ENCODE measurements at places on chromosomes 5 and 9.

DNA sequence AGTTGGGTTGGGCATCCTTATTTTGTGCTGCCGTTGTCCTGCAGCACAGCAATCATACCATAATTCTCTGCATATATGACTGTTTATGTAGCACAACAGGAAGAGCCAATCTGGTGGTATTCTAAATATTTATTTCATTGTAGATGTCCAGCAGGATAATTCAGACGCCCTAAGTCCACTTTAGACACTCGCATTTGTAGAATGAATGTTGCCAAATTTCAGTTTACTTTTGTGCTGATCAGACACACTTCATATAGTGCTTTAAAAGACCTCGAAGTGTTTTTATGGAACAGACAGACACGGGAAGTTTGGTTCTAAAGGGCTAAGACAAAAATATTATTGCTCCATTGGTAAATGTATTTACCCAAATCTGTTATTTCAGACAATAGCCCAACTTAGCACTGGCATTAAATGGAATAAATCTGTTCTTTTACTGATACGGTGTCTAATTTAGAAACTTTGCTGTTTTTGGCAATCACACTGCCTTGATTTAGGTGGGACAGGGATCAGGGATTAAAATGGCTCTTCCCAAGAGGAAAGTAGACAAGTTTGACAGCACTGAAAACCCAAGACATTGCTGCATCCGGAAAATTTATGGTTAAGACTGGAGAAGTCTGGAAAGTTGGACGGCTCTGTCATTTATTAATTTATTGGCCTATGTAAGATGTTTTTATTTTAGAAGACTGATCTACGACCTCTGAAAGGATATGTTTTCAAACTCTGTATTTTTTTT, 35.3 kb downstream of the PRDM6 start:
- DNase-seq, result no peak

DNA sequence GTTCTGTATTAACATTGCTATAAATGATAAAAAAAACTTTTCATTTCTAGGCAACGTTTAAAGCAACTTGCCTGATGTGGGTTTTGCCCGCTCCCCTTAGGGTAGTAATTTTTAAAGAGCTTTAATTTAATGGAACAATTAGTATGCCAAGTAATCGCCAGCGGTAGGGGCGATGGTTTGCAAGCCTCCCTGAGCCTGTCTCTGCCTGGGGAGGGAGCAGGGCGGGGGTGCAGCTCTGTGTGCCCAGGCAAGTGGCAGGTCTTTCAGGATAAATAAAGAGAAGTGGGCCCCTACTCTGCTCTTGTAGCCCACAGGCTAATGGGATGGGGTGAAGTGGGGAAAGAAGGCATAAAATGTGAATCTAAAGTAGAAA, 13.8 kb upstream of the TGFBI start:
- no peak for DNase-seq

GRCh38 chr5:58411372-58411771, 48.5 kb downstream of the PLK2 start:
- DNase-seq, result no peak

- no peak for DNase-seq
Observed at GRCh38 chr9:129497005-129497812, 123.7 kb downstream of the C9orf50 start.

- peak; percentile 21 for DNase-seq
Observed at GRCh38 chr5:67156976-67157583, 39.5 kb downstream of the CD180 start.

- no peak for DNase-seq
Observed at GRCh38 chr5:73039082-73039481, 81.3 kb upstream of the TMEM171 start.

DNA sequence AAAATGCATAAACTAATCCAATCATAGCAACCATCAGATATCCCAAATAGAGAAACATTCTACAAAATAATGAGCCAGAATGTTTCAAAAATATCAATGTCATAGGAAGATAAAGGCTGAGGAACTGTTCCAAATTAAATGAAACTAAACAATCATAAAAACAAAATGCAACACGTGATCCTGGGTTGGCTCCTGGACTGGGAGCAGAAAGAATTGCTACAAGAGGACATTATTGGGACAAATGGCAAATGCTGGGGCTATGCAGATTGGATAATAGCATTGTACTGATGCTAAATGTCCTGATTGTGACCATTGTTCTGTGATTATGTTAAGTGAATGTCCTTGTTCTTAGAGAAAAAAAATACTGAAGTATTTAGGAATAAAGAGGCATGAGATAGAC, 54.2 kb upstream of the AKNA start:
- DNase-seq, result no peak

DNA sequence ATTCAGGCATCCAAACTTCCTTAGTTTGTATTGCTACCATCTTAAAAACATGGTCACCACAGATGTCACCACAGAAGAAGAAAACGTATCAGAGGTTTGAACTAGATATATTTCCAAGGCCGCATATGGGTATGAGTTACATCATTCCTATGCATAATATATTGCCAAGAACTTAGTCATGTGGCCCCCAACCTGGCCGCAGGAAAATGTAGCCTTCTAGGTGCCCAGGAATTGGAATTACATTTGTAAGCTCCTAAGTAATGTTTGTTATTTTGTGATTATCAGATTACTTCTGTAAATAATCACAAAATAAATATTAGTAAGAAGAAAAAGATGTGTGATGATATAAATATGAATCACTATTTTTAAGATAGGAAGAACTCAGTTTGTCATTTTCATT, 351.4 kb downstream of the ISL1 start:
- no peak for DNase-seq

DNA sequence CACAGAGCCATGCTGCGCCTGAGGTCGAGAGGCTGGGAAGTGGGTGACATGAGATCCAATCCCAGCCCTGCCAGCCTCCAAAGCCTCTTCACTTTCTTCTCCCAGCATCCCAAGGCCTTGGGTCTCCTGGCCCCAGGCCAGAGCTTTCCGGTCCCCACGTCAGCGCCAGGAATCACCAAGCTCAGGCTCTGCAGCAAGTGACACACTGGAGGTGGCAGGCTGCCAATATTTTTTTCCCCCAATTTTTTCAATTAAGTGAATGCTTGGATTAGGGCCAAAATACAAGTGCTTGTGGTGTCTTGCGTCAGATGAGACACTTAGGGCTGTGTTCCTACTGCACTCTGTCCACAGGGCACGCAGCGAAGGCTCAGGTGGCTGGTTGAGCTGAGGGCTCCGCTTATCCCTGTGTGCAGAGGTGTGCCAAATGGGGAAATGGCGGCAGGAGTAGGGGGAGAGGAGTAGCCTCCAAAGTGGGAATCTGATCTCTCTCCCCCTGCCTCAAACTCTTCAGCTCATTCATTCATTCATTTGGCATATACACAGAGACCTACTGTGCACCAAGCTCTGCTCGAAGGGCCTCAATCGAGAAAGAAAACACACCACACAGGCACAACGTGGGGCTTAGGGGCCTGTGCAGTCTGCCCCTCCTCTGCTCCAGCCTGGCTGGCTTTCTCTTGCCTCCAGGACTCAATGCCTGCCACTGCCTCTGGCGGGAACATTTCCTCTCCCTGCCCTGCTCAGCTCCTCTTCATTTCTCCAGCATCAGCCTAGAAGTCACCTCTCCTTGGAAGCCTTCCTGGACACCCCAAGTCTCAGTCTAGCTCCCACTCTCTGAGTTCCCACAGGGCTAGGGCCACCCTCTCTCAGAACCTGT, 16.6 kb downstream of the SH3PXD2B start:
- no peak for DNase-seq

- DNase-seq, result no peak
Observed at GRCh38 chr9:87579781-87580541, 82.3 kb downstream of the DAPK1 start.

- DNase-seq, result no peak
Observed at GRCh38 chr5:170218726-170219125, 14.1 kb upstream of the C5orf58 start.

DNA sequence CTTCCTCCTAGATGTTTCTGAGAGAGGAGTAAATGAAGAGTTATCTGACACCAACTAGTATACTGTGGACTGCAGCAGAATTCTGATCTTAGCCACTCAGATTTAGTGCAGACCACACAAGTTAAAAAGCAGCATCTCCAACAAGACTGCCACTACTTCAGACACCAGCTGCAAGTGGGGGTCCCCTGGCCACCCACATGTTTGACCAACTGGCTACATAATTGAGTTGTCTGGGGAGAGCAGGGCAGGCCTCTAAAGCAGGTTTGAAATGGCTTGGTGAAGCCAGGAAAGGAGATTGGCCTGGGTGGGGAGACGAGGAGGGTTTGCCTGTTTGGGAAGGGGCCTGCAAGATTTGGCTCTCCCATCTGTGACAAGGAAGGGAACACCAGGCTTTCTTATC, 40.5 kb upstream of the FAM81B start:
- no peak for DNase-seq

DNA sequence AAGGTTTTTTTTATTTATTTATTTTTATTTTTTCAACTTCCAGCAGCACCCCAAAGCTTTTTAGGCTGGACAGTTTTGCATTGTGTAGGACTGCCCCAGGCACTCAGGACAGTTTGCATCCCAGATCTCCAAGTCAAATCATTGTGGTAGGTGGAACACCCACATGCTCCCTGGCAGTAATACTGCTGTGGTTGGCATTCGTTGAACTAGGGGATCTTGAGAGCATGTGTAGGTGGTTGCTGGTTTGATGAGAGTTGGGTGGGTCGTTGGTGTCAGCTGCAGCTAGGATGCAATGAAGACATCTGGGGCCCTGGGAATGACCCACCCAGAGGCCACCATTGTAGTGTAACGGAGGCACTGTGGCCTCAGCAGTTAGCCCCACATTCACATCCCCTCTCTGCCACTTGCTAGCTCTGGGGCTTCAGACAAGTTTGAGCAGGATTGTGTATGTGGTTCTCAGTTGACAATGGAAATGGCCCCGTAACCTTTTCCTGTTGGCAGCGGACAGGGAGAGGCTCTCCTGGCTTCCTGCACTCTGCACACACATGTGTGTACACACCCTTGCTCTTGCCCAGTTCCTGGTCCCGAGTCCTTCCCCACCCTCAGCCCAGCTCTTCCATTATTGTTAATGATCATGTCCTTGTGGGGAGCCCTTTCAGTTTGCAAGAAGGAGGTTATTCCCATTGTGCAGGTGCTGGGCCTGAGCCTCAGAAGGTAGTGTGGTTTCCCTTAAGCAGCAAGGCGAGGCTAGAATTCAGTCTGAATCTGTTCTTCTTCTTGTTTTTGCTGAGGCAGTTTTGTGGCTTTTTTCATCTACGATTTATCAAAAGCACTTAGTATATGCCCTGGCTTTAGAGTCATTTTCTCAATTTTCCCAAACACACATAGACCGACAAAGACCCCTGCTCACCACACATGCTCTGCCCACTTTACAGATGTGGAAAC, 46.5 kb downstream of the PPARGC1B start:
- no peak for DNase-seq

DNA sequence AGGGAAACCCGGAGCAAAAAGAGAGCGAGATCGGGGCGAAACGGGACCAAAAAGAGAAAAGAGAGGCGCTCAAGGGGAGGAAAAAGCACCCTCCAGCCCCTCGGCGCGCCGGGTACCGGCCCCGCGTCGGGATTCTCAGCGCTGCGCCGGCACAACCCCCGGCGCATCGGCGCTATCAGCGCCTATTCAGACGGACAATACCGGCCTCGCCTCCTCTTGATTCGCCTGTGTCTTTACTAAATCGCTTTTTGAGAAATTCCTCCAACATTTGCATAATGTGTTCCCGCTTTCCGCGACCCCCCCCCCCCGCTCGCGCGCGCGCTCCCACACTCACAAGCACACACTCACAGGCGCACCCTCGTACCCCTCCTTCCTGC, 578 bp downstream of the LHX6 start:
- DNase-seq, result no peak

DNA sequence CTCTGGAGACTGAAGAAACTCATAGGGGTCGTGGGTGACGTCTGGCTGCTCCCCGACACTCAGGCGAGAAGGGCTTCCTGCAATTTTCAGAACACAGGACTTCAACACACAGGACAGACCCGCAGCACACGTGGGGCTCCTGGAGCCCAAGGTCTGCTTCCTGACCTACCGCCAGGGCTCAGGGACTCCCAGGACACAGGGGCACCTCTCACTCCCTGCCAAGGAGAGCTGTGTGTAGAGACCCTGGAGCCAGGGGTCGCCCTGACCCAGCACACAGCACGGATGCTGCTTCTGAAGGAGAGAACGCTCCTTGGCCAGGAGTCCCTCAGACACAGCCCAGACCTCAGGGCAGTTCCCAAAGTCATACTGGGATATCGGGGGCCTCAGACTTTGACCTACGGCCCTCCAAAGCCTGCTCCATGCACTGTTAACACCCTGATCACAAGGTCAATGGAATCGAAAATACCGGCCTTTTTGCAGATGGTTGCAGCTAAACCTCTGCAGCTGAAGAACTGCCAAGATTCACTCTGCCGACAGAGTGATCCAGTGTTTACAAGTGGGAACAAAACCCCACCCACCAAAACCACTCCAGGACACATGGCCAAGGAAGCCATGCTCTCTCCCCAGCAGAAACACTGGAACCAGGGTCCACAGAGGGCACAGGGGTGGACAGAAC, 13.8 kb upstream of the ZDHHC11 start:
- DNase-seq, result no peak

- no peak for DNase-seq
Observed at GRCh38 chr5:101955891-101956290, 340.2 kb downstream of the SLCO4C1 start.

GRCh38 chr5:147927901-147928300, 21.6 kb upstream of the C5orf46 start:
- DNase-seq, result no peak

DNA sequence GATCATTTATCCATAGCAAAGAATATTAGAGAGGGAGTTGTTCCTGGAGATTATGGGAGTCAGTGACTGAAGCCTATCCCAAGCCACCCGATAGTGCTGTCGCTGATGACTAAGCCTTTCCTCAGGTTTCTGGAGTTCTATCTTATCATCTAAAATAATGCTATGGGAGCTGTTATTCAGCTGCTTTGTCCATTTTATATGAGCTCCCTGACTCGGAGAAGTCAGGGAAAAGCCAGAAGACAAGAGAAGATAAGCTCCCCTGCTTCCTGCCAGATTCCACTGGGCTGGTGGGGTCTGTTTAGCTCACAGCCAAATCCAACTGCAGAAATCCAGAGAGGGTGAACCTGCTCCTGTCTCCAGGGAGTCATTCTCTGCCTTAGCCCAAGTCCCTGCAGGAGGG, 148.2 kb downstream of the DROSHA start:
- no peak for DNase-seq

- DNase-seq, result no peak
Observed at GRCh38 chr5:81161012-81161601, 72.0 kb upstream of the CKMT2 start.

DNA sequence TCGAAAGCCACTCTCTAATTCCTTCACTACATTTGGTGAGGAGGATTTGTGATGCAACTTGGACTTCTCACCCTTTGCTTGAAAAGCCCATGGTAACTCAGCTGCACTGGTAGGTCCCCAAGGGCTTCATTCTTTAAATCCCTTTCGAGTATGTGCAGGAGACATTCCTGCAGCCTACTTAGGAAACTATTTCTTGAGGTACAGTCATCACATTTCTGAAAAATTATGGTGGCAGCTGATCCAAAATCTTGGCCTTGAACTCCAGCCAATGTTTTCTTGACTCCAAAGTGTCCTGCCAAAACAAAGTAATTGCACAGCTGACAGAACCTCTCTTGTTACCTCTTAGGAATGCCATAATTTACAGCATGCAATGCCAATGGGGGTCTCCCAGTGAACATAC, 99.7 kb downstream of the NPR3 start:
- DNase-seq, result no peak

- no peak for DNase-seq
Observed at GRCh38 chr9:88754886-88755285, 219.9 kb downstream of the NXNL2 start.

Data from activated T-helper 9 cell treated with anti-CD3 and anti-CD28 coated beads, Interleukin-2, amount 50 U/mL, for 16 hours (primary cell).